ENCODE measurements at places on chromosomes 13 and 19.

DNA sequence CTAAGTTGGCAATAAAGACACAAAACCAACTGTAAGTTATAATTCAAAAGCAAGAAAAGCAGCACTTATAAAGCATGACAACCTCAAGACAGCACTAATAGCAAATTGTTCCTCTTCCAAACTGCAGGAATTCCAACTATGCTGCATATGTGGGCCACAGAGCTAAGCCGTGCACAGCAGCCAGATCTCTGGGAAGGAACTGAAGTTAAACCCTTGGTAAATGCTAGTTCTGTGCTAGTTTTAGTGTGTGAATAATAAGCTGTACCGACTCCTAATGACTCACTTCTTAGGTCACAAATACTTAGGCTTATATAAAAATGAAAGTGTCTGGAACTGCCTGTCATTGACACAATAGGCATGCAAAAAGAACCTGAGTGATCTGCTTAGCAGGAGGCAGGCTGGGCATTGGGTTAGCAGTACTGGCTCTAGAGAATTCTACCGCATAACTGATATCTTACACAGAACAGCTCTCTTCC is 21.2 kb upstream of the GTF3A start:
- DNase-seq: no peak

DNA sequence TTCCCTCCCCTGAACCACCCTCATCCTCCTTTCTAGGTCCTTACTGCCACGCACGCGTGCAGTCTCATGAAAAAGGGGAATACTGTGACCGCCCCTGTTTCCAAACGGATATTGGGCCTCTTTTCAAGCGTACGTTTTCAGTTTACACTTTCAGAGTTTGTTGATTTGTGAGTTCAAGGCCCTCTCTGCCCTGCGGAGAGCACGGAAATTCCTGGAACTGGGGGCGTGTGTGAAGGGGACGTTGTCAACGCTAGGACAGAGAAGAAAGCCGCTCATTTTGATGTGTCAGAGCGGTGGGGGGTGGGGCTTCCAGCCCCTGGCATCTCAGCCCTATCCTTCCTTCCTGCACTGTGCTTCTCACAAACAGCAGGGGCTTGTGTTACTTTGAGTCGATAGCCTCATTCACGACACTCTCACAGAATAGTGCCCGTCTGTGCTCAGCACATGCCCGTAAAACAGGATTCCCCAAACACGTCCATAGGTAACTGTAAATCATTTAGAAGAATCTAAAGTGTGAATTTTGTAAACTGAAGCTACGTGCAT is 137.6 kb upstream of the PEG3 start:
- DNase-seq: no peak

GRCh38 chr13:106373304-106373988 is 162.0 kb downstream of the EFNB2 start:
- DNase-seq: no peak

DNA sequence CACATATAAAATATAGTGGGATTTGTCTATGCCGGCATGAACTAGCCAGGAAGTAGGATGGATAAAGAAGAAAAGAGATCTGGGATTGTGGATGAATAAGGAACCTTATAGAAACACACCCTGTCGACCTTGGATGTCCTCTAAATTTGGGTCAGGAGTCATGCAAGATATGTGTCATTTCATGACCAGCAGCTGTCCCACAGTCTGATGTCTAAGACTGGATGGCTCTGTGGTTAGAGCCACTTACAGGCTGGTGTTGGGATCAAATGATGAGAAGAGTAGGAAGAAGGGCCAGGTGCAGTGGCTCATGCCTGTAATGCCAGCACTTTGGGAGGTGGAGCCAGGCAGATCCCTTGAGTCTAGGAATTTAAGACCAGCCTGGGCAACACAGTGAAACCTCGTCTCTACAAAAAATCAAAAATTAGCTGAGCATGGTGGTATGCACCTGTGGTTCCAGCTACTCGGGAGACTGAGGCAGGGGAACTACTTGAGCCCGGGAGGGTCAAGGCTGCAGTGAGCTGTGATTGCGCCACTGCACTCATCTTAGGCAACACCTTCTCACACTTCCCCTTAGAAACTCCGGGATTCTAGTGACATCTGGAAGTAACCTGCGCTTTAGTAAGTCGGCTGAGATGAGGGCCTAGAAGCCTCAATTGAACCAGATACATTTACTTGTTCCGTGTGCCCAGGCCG is 30.8 kb downstream of the TMED1 start:
- no peak for DNase-seq

- DNase-seq: no peak
Measured at GRCh38 chr13:37295071-37295470, 189.6 kb upstream of the CSNK1A1L start.

DNA sequence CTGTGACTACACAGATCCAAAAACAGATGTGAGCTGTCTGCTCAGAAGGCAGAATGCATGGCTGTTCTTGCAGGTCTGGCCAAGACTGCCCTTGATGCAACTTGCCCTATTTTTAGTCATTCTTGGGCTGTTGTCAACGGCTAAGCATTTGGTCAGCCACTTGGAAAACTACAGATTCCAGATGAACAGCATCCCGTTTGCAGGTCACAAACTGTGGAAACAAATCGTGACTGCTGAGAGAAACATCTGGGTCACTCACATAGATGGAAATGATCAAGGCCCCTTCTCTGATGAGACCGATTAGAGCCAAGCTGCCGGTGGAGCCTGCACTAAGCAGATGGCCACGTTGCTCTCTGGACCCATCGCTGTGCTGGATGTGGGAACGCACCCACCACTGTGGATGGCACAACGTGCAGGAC is 15.4 kb upstream of the METTL21C start:
- no peak for DNase-seq

- DNase-seq: no peak
Measured at GRCh38 chr13:86765462-86765861, 905.7 kb upstream of the SLITRK5 start.

GRCh38 chr13:27569405-27569804 is 50.9 kb downstream of the LNX2 start:
- DNase-seq: no peak
